Glutamatergic neuron (in vitro differentiated cells): ENCODE measurements at places on chromosomes 13 and 19.

GRCh38 chr13:40980461-40980860 is 38.7 kb downstream of the ELF1 start:
- no peak for DNase-seq

DNA sequence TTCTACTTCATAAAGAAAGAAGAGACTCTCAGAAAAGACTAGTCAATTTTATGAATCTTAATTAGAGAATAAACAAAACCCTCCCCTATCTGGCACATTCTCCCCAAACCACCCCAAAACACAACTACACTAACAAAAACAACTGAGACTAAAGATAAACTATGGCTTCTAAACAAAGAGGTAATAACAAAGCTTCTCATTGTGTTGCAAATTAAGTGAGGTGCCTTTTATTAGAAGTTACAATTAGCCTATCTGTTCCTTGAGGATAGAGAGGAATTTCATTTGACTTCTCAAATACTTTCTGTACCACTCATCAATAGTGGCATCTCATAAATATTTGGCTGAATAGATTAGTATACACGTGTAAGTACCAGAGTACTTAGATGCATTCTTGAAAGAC is 1196.2 kb downstream of the PCDH9 start:
- DNase-seq: no peak

- no peak for DNase-seq
Observed at GRCh38 chr13:30375265-30375835, 46.9 kb upstream of the UBE2L5 start.

DNA sequence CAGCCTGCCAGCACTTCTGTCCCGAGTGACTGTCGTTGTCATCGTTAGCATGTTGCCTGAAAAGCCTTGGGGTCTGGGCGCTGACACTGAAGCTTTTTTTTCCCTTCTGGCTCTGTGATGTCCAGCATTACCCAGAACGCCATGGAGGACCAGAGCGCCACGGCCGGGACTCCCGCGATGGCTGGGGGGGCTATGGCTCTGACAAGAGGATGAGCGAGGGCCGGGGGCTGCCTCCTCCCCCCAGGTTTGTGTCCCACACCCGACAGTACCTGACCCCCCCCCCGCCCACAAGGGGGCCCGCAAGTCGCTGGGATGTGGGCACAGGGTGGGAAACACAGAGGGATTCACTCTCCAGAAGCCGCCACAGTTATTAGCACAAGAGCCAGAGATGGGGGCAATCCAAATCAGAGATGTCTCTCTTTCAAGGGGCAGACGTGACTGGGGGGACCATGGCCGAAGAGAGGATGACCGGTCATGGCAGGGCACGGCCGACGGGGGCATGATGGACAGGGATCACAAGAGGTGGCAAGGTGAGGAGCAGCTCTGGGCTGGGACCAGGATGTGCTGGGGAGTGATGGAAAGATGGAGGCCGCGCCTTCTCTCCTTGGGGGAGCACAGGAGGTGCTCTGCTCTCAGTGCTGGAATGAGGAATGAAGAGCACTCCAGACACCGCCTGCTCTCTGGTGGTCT is 13.2 kb downstream of the MICOS13 start:
- DNase-seq: no peak

- DNase-seq: no peak
Observed at GRCh38 chr19:41577144-41577830, 1.3 kb downstream of the CEACAM21 start.

DNA sequence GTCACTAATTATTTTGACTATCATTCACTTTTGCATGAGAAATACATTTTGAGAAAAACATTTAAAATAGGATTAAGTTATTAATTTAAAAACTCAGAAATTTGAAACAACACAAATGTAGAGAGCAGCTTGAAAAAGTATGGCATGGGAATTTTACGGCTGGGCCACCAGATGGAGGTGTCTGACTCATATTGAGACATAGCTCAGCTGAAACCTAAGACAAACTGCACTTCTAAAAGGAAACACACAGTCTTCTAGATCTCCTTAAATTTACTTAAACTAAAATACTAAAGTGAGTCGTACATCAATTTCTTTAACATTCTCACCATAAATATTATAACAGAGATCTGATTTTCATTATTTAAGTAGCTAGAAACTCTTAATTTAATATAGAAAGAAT is 41.9 kb upstream of the POSTN start:
- DNase-seq: no peak

DNA sequence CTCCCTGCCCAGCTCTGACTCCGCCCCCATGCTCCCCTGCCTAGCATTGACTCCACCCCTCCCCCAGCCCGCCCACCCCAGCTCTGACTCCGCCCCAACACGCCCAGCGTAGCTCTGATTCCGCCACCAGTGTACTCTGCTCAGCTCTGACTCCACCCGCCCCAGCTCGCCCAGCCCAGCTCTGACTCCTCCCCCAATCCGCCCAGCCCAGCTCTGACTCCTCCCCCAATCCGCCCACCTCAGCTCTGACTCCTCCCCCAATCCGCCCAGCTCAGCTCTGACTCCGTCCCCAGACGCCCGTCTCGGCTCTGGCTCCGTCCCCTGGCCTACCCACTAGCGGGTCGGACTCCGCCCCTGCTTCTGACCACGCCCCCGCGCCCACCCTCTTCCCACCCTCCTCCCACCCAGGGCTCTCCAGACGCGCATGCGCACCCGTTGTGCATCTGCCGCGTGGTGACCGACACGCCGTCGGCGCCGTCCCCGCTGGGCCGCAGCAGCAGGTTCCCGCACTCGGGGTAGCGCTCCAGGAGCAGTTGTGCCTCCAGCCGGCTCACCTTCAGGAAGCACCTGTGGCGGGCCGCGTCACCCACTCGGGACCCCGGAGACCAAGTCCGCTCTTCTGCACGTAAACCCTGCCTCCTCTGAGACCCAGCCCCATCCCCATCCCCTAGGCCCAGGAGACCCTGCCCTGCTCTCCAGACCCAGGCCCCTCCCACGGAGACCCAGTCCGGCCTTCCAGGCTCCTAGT is 10.2 kb downstream of the STAP2 start:
- DNase-seq: peak; percentile 99

- DNase-seq: no peak
Observed at GRCh38 chr13:85332615-85333014, 466.6 kb downstream of the SLITRK6 start.

GRCh38 chr13:30457306-30457891 is 8.3 kb downstream of the HMGB1 start:
- no peak for DNase-seq

DNA sequence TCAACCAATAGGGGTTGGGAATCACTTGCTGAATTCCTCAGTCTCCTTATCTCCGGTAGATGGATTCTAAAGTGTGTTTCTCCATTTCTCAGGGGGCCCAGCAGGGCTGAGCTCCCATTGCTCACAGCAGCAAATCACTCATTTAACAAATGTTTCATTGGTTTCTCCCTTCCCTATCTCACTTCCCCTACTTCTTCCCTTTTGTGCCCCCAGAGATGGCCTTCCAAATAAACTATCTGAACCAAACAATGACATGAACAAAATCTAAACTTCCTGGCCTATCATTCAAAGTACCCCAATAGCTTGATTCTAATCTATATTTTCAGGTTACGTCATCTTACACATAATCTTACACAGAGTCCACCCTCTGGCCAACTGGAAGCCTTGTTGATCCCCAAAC is 60.4 kb downstream of the DLEU7 start:
- DNase-seq: no peak

GRCh38 chr13:85441975-85442374 is 357.2 kb downstream of the SLITRK6 start:
- DNase-seq: no peak

DNA sequence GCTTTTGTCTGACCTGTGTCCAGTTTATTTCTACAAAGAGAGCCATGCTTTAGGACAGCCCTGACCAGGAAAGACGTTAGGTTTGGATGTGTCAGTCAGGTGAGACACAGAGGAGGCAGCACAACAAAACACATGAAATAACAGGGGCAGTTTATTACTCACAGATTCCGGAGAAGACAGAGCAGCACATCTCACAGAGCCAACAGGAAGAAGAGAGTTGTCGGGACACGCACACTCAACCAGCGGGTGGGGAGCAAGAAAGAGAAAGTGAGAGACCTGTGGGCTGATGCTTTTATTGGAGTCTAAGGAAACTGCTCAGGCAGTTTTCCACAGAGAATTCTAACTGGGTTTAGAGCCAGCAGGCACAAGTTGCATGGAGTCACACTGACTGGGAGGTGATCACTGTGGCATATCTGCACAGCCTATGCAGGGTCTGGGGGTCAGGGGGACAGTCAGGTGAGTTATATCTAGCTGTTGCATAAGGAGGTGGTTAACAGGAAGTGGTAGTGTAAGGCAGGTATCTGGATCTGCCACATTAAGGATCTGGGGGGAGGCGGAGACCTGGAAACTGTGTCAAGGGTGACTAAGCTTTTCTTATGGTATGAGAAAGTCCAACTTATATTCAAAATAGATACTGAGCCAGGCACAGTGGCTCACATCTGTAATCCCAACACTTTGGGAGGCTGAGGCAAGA is 24.1 kb upstream of the CEACAM20 start:
- DNase-seq: no peak

- no peak for DNase-seq
Observed at GRCh38 chr19:47545061-47545948, 27.6 kb downstream of the ZNF541 start.

DNA sequence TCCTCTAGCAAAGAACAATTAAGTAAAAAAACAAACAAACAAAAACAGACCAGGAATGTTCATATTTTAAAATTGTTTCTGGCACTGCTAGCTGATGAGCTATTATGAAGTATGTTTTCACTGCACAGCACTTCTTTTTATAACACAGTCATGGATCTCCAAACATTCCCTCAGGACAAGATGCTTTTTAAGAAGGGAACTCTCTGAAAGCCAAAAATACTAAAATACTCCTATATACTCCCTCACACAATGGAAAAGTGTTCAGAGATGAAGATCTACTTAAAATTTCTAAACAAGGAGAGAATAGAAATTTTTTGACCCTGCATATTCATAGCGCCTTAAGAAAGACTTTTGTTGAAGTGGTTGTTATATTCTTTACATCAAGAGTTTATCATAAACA is 926.8 kb downstream of the DIAPH3 start:
- no peak for DNase-seq

- peak; percentile 98 for DNase-seq
Observed at GRCh38 chr19:47428177-47428894, 9.0 kb upstream of the MEIS3 start.

GRCh38 chr13:50677258-50677657 is 166.2 kb downstream of the DLEU7 start:
- no peak for DNase-seq

DNA sequence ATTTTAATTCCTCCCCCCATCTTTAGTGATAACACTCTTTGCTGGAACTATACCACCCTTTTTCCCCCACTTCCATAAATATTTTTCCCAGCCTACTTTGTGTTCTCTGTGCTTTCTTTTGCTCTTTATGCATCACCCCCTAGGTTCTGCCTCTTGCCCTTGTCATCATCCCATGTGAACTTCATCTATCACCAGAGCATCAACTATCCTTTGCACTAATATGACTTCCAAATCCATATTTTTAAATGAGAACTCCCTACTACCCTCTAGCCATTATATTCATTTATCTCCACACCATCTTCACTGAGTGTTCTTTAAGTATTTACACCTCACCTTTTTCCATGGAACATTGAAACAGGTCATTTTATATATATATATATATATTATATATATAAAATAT is 452.7 kb downstream of the FOXO1 start:
- no peak for DNase-seq

- DNase-seq: no peak
Observed at GRCh38 chr19:35751839-35752745, 3.7 kb downstream of the LIN37 start.

DNA sequence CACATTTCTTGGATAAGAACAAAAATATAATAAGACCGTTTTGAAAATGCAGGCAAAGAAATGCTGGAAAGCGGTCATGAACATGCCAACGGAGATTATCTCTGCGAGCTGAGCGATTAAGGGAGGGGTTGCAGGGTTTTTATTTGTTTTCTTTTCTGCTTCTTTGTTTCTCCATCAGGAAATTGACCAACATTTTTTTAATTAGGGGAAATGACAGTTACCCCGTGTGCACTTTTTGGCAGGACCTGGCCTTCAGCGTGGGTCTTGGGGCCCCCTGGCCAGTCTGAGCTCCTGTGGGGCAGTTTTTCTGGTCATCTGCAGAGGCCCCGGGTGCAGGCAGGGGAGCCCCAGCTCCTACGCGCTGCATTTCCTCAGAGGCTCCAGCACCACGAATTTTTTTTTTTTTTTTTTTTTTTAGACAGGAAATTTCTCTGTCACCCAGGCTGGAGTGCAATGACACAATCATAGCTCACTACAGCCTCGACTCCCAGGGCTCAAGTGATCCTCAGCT is 31.3 kb upstream of the HOMER3 start:
- no peak for DNase-seq

- DNase-seq: no peak
Observed at GRCh38 chr13:26919732-26920131, 159.1 kb upstream of the GPR12 start.

DNA sequence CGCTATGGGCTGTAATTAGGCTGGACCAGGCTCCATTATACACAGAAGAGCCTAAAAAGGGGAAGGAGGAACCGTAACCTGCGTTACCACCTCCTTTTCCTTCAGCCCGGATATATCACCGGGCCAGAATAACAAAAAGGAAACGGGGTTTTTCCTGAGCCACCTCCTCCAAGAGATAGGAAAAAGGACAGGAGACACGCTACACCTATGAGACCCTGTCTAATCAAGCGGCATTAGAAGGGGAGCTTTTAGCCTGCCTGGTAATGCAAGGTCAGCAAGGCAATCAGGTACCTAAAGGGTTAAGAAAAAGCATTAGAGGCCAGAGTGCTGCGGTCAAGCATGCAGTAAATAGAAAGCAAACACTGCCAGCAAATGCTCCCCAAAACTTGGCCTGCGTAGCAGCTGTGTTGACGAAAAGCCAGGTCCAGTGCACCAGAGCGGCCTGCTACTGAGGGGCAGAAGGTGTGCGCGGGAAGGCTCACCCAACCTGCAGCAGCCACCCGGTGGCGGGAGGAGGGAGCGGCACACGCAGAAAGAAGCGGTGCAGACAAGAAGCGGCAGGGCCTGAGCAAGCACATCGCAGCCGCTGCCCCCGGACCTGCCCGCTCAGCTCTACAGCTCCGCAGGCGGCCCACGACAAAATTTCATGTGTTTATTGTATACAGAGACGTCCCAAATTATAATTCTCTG is 1466.1 kb downstream of the UQCRFS1 start:
- DNase-seq: peak; percentile 52

DNA sequence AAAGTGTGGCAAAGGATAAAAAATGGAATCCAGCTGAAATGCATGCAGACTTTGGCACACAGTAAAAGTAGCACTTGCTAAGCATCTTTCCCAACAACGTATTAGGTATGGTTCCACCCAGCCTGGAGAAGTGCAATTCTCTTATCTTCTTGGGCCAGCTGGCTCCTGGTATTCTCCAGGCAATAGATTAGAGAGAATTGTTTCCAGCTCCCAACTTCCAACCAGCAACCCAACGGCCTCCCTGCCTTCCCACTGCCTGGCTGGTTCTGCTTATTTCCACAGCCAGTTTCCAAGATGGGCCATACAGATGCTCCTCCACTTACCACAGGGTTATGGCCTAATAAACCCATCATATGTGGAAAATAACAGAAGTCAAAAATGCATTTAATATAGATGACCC is 133.4 kb downstream of the OXGR1 start:
- no peak for DNase-seq
